ENCODE measurements at places on chromosomes 11 and 22. TPM values are rescaled to one million over a fixed set of nuclear protein-coding genes. Genes with fewer than 3 reads are reported as not detected.

GRCh38 chr11:68756171-68756766, 4.9 kb upstream of the TESMIN start:
- no peaks in the 10 kb centered on the region for H3K27me3 ChIP-seq
- DNase-seq = no peak
- no peaks in the 10 kb centered on the region for H3K4me1 ChIP-seq
- H3K27ac ChIP-seq = no peak overlapping the region

GRCh38 chr11:67255864-67256263, 10.4 kb upstream of the GRK2 start:
- no peak overlapping the region for H3K4me3 ChIP-seq
- H3K4me1 ChIP-seq = no peaks in the 10 kb centered on the region
- no peaks in the 10 kb centered on the region for H3K27me3 ChIP-seq
- DNase-seq = no peak
- H3K27ac ChIP-seq = no peak overlapping the region

GRCh38 chr11:115360186-115360824, 143.9 kb downstream of the CADM1 start:
- H3K27ac ChIP-seq = no peak overlapping the region
- H3K36me3 ChIP-seq = no peaks in the 10 kb centered on the region
- no peaks in the 10 kb centered on the region for H3K4me1 ChIP-seq
- DNase-seq = no peak

GRCh38 chr11:63839508-63840355, 822 bp downstream of the MARK2 start:
- no peak for DNase-seq
- peak overlapping the region; percentile 88 for H3K27ac ChIP-seq
- H3K27me3 ChIP-seq = no peaks in the 10 kb centered on the region

- no peak overlapping the region for H3K27ac ChIP-seq
- no peak for DNase-seq
- H3K36me3 ChIP-seq = no peaks in the 10 kb centered on the region
These were observed 7.0 kb downstream of the OR4X1 start for GRCh38 chr11:48270621-48271020.

DNA sequence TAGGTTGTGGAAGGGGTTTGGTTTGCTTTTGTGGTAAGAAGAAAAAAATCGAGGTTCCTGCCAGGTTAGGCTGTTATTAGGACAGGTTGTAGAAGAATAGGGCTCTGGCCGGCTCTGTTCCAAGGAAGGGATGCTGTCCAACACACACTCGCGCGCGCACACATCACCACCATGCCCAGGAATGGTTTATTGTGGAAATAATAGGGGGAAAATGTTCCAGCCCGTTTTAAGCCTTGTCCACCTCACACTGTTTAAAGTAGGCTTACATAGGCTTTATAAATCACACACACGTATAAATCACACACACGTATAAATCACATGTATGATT, 1.2 kb upstream of the ARHGAP20 start:
- H3K4me3 ChIP-seq = no peak overlapping the region
- H3K36me3 ChIP-seq = no peaks in the 10 kb centered on the region
- peaks cover 11% of the 10 kb centered on the region for H3K4me1 ChIP-seq
- peaks cover 50% of the 10 kb centered on the region for H3K27me3 ChIP-seq
- no peak overlapping the region for H3K27ac ChIP-seq
- no peak for DNase-seq

- H3K36me3 ChIP-seq = no peaks in the 10 kb centered on the region
- no peak overlapping the region for H3K27ac ChIP-seq
- no peaks in the 10 kb centered on the region for H3K27me3 ChIP-seq
- no peak for DNase-seq
- no peaks in the 10 kb centered on the region for H3K4me1 ChIP-seq
These were observed 10.0 kb upstream of the MTMR3 start for GRCh38 chr22:29872989-29873388.

DNA sequence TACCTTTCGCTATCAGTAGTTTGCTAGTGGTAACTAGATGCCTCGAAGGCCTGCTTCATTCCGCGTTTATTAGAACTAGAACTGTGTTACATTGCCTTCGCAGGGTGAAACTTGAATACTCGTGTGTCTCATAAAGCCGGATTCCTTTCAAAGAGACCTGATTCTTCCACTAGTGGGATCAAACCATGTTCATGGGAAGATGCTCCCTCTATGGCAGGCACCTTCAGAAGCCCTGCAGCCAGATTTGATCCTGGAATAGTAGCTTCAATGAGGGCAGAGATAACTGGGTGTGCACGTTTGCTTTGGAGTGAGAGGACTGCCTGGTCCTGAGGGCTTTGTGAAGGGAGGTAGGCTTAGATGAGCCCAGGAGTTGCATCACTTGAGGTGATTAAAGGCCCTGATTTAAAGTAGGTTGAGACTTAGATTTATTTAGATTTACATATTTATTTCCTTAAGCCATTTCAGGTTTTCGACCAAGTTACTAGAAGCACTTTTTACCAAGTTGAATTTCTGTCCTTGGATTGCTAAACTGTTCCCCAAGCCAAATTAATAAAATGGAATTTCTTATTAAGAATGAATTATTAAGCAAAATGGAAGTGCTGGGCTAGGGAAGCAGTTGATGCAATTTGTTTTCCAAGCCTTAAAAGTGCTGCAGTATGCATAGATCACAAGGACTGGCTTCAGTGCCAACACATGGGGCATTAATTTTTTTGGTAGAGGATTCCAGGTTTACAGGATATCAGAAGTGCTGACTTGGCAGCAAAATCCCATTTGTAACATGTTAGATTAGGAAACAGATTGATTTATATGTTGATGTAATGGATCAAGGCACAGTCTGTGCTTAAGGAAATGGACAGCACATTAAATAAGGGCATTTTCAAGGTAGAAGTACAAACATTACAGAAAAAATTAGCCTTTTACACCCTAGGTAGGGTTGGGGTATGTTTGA, 32.9 kb downstream of the APLP2 start:
- no peaks in the 10 kb centered on the region for H3K36me3 ChIP-seq
- no peak overlapping the region for H3K4me3 ChIP-seq
- DNase-seq = no peak
- H3K27me3 ChIP-seq = no peaks in the 10 kb centered on the region

UBQLN3 gene
- not detected for total RNA-seq

ANO1 gene
- 2.3 TPM for total RNA-seq

TRPT1 gene
- total RNA-seq = 66.1 TPM

PLAAT5 gene
- not detected for total RNA-seq

OR8G1 gene
- not detected for total RNA-seq

TMPRSS5 gene
- total RNA-seq = 0.85 TPM

SAA1 gene
- total RNA-seq = 7.9 TPM

KCNQ1 gene
- 1.0 TPM for total RNA-seq

PRSS23 gene
- total RNA-seq = 355 TPM

DMC1 gene
- total RNA-seq = 3.2 TPM

TREH gene
- 0.05 TPM for total RNA-seq

TOB2 gene
- 43.6 TPM for total RNA-seq

PLAAT2 gene
- total RNA-seq = not detected

MS4A15 gene
- total RNA-seq = not detected
